ENCODE measurements at places on chromosomes 2 and 18. TPM values are rescaled to one million over a fixed set of nuclear protein-coding genes. Genes with fewer than 3 reads are reported as not detected.

SERPINB7 gene
- 0.22 TPM for total RNA-seq

NT5C1B gene
- total RNA-seq, result not detected

PRSS56 gene
- total RNA-seq, result not detected

WBP1 gene
- 37.3 TPM for total RNA-seq
